ENCODE measurements at places on chromosomes 7 and 10.

- DNase-seq: no peak
Measured at GRCh38 chr10:46029461-46030030, 877 bp downstream of the NCOA4 start.

- DNase-seq: no peak
Measured at GRCh38 chr10:36711361-36711760, 414.0 kb upstream of the ANKRD30A start.

DNA sequence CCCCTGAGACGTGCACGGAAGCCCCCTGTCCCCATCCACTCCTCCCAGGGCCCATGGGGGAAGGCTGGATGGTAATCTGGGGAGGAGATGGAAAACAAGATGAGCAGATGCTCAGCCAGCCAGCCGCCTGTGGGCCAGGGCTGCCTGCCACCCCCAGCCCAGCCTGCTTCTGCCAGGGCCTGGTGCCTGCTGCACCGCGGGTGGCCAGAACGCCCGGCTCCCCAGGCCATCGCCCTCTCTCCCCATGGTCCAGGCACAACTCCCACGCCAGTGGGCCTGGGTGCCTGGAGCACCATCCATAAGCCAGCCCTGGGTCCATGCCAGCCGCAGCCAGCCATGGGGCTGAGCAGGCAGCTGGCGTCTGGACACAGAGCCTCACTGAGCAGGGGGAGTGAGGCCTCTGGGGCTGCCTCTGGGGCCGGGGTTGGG lies 57.2 kb upstream of the ELN start:
- no peak for DNase-seq

DNA sequence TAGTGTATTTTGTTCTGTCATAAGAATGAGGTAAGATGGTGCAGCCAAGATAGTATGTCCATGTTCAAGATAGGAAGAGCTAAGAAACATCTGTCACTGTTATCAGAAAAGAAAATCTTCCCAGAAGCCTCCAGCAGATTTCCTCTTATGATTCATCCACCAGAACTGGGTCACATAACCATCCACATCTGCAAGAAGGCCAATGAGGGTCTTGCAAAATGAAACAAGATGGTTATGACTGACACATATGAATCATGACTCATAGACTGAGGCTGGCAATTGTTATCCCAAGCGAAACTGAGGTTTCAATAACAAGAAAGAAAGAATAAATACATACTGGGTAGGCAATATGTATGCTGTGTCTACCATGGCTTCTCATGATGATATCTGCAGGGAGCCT lies 30.3 kb downstream of the CCNJ start:
- DNase-seq: peak; percentile 8

DNA sequence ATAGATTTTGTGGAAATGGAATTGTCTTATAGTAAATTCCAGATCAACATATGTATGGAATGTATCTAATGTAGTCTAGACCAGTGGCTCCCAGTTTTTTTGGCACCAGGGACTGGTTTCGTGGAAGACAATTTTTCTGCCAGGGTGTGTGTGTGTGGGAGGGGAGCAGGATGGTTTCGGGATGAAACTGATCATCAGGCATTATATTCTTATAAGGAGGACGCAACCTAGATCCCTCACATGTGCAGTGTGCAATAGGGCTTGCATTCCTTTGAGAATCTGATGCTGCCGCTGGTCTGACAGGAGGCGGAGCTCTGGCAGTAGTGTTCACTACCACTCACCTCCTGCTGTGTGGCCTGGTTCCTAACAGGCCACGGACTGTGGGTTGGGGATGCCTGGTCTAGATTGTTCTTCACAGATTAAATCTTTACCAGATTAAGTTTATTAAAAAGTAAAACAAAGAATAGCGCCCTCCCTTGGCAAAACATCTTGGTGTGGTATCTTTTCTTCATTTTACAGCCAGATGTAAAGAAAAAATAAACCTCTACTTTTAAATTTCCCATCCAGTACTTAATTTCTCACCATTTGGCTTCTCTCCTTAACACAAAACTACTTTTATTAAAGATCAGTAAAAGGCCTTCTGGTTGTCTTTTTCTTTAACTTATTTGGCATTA lies 48.4 kb downstream of the SEPTIN7 start:
- DNase-seq: no peak

DNA sequence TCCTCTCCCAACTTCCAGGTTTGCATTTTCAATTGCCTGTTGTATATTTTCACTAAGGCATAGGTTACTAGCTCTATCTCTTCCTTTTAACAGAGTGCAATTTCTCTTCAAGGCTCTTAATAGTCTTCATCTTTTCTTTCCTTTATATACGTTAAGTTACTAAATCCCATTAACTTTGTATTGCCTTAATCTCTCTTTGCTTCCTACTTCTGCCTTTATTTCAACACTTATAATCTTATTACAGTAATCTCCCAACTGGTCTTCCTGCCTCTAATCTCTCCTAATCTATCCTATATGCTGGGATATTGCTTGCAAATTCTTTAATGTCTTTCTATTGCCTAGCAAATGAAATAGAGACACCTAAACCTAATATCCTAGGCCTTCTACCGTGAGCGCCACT lies 26.1 kb downstream of the ST7 start:
- DNase-seq: no peak

- DNase-seq: no peak
Measured at GRCh38 chr10:35352512-35352911, 16.2 kb downstream of the CCNY start.

DNA sequence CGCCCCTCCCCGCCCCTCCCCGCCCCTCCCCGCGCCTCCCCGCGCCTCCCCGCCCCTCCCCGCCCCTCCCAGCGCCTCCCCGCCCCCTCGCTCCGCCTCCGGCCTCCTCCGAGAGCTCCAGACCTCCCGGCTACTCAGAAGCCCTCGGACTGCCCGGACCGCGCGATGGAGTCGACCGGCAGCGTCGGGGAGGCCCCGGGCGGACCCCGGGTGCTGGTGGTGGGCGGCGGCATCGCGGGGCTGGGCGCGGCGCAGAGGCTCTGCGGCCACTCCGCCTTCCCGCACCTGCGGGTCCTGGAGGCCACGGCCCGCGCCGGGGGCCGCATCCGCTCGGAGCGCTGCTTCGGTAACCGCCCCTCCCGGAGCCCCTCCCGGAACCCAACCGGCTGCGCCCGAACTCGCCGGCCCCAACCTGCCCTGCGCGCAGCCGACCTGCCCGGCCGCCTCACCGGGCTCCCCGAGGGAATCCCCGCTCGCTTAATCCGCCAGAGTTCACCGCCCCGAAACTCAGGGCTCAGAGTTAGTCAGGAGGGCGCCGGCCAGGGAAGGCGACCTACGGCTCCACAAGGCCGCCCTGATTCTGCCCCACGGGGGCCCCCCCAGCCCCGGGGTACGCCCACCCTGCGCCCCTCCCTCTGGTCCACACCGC lies at the start of gene PAOX:
Gene PAOX (plus strand): TSS at position 111 of the 649 bp plus-strand sequence. CDS start 55 bp downstream, at position 166.
- peak; percentile 36 for DNase-seq

- no peak for DNase-seq
Measured at GRCh38 chr7:70171369-70171920, 573.2 kb downstream of the AUTS2 start.

GRCh38 chr7:91029688-91030087 lies 234.5 kb upstream of the FZD1 start:
- DNase-seq: no peak

- no peak for DNase-seq
Measured at GRCh38 chr7:130410868-130411541, 29.8 kb downstream of the CEP41 start.

Measured in T1000 (cell line).